AG04449 (cell line): ENCODE measurements at places on chromosomes 16 and 17.
A peak's percentile ranks its signal among the peaks of the same experiment; 100 is the strongest.

DNA sequence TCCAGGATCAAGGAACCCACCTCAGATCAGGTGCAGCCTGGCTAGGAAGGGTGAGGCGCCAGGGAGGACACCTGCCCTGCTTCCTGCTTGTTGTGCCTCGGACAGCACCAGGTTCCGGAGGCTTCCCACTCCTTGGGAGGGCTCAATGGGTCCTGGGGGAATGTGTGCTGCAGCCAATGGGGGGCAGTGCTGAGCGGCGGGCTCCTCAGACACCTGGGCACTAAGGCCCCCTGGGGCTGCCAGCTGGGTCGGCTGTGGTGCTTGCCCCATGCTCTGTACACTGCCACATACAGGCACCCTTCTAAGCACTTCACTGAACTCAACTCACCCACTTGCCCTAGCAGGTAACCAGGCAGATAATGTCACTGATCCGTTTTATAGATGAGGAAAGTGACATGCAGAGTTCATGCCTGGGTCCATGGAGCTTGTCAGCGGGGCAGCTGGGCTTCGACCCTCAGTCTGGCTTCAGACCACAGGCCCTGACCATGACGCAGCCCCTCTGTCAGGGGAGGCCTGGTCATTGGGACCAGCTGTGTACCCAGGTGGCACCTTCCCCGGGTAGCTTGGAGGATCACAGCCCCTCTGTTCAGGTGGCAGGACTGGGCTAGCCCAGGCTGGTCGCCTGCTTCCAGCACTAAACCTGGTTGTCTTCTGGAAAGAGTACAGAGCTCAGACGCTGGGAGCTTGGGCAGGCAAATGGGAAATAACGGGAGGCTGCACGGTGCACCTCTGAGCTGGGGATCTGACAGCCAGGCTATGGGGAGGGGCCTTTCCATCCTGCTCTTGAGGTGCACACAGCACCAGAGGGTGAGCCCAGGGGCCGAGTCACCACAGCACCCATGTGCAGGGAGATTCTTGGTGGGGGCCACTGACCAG lies 8.2 kb downstream of the FN3K start:
- DNase-seq: no peak

DNA sequence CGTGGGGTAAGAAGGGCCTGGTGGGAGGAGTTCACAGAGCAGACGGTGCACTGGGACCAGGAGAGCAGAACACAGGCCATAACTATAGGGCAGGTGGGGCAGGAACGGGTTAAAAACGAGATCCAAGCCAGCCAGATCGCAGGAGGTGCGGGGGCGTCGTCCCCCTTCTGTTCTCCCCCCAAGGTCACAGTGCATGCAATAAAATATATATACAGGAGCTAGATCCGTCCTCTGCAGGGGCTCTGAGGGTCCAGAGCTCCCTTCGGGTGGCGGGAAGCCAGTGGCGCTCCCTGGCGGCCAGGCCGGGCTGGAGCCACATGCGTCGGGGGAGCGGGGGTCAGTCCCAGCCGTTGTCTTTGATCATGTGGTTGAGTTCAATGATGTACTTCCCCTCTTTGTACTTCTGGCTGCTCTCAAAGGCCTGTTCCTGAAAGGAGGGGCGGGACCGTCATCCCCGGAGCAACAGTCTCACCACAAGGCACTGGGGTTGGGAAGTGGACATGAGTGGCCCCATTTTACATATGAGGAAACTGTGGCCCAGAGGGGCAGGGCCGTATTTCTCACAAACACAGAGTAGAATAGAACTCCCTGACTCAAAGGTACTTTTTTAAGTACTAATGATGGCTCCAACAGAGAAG lies 768 bp upstream of the TBX6 start:
- DNase-seq: no peak

- no peak for DNase-seq
Observed at GRCh38 chr17:19904412-19904811, 36.7 kb upstream of the ULK2 start.

GRCh38 chr17:21388944-21389343 lies 12.8 kb downstream of the KCNJ12 start:
- DNase-seq: no peak

DNA sequence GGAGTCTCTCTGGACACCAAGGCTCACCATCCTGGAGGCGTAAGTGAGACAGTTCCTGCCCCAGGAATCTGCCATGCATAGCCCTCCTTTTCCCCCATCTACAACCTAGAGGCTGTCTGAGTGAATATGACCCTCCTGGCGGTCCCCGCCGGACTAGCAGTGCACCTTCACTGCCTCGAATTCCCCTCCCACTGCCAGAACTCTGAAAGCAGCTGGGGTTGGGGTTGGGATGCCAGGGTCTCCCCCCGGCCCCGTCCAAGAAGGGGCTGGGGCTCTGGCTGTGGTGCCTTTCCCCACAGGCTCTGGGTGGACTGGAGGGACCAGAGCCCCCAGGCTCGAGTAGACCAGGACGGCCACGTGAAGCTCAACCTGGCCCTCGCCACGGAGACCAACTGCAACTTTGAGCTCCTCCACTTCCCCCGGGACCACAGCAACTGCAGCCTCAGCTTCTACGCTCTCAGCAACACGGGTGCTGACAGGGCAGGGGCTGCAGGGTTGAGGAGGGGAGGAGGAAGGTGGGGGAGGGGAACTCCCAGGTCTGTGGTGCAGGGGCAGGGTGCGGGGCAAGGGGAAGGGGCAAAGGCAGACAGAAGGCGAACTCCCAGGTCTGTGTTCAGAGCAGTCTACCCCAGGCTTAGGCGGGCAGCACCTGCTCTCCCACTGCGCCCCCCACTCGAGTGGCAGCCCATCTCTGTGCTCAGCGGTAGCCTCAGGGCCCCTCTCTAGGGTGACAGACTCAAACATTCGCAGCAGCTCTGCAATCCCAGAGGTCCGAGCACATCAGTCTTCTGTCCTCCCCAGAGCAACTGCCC lies 1.2 kb downstream of the ZACN start:
- DNase-seq: no peak

DNA sequence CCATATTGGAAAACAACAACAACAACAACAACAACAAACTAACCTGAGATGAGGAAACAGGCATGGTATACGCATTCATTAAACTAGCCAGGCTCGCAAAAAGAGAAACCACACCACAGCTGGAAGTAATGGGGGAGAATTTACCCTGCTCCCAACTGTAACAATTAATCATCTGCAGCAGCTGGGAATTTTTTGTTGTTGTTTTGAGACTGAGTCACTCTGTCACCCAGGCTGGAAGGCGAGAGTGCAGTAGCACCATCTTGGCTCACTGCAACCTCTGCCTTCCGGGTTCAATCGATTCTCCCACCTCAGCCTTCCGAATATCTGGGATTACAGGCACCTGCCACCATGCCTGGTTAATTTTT lies 16.3 kb downstream of the PRPSAP1 start:
- no peak for DNase-seq

GRCh38 chr16:29318037-29318436 lies 88.5 kb downstream of the NPIPB11 start:
- DNase-seq: no peak

GRCh38 chr17:27366437-27366836 lies 72.5 kb downstream of the WSB1 start:
- DNase-seq: no peak

- DNase-seq: no peak
Observed at GRCh38 chr17:44400226-44400847, 10.9 kb upstream of the ITGA2B start.

DNA sequence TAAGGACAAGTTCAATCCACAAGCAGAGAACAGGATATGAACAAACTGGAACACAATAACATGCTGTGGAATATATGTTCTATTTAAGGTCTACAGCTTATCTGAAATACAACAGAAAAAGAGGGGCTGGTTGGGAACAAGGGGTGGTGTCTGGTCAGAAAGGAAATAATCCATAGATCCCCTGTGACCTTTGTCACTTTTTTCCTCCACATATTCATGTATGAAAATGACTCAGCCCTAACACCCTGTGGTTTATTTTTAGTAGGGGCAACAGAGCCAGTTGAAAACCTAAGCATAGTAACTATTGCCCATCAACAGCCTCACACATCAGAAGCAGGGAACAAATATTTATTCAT lies 12.3 kb upstream of the SPAG9 start:
- no peak for DNase-seq

DNA sequence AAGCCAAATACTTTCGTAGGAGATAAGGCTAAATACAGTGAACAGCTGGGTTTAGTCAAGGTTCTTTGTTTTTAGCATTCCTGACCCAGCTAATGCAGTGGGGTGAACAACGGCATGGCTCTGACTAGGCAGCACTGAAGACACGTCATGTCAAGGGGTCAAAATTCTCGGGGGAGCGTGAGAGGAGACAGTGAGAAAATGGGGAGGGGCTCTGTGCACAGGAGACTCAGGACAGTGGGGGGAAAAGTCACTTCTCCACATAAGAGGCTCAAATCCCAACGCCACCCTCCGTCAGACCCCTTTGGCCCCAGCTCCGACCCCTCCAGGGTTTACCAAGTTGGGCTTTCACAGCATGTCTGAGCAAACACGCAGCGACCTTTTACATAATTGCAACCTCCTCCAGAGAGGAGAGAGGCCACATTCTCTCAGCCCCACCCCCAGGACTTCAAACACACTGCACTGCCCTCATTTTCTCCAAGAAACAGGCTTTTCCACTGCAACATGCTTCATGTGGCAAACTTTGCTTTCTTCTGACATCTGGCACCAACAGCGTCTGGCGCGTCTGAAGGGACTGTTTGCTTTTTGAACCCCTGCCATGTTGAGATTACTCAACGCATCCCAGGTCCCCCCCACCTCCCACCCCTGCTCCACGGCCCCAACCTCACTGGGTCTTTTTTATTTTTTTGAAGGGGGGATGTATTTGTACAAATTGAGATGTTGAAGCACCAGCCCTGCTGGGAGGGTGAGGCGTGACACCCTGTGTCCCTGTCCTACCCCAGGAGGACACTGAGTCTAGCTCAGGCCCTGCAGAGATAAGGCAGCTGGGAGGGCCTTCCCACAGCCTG lies 30.0 kb downstream of the AXIN2 start:
- DNase-seq: no peak

GRCh38 chr16:78689028-78689427 lies 589.6 kb downstream of the WWOX start:
- no peak for DNase-seq

DNA sequence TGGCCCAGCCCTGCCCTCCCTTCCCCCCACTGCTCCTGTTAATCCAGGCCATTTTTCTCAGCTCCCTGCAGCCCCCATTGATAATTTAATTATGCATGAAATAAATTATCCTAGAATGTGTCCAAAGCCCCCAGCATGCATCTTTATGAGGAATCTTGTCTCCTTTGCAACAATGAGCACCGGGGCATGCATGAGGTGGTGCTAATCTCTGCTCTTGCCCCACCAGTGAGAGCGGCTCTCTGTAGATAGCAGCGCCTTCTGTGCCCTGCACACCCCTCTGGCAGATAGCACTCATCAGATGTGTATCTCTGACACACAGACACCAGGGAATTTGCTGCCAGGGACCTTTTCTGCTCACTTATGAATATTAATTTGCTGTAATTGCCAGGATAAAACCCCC lies 140.2 kb upstream of the CDC42EP4 start:
- DNase-seq: no peak

GRCh38 chr17:42311240-42312034 lies 23.1 kb downstream of the STAT5A start:
- peak; percentile 50 for DNase-seq

DNA sequence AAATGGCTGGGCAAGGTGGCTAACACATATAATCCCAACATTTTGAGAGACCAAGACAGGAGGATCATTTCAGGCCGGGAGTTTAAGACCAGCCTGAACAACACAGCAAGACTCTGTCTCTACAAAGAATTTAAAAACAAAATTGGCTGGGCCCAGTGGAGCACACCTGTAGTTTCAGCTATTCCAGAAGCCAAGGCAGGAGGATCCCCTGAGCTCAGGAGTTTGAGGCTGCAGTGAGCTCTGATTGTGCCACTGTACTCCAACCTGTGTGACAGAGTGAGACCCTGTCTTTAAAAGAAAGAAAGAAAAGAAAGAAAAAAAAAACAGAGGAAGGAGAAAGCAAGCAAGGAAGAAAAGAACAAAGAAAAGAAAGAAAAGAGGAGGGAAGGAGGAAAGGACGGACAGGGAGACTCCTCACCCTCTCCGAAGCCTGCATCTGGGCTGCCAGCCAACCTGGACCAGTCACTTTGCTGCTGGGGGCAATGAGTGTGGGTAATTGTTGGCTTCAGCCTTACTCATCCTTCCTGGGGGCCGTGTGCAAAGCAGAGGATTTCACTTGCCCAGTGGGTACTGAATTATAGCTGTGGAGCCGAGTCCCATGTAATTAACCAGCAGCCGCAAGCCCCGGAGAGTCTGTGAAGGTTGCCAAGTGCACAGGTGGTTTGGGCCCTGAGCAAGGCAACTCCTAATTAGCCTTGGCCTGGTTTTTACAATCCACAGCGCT lies 6.7 kb upstream of the MT4 start:
- DNase-seq: peak; percentile 29

- no peak for DNase-seq
Observed at GRCh38 chr17:6160232-6160555, 90.0 kb downstream of the WSCD1 start.

DNA sequence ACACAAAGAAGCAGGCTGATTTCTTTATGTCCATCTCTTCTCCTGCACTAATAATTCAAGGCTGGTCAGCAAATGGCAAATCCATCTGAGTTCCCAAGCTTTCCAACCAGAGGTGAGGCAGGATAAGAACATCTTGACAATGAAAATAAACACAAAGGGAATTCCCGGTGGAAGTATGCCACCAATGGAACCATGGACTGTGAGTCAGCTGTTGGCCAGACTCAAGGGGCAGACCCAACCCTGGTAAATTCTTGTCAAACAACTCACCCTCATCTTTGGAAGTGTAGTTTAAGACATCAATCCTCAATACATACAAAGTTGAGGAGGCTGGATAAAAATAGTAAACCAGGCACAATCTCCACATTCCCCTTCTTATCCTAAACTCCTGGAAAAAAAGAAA lies 74.3 kb upstream of the CES5A start:
- DNase-seq: no peak

DNA sequence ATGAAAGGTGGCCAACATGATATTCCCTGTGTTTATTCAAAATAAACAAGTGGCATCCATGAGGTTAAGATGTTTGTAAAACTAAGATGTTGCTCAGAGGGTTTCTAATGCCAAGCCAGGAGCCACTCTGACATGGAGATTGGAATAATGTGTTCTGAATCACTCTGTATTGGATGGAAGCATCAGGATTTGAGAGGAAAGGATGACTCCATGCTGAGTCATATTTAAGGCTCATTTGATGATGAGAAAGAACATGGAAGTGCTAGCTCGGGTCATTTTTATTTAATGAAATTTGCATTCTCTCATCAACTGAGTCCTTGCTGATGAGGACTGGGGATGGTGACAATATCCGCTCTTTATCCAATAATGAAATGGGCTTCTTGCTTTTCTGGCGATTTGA lies 6.2 kb downstream of the VAT1L start:
- DNase-seq: peak; percentile 29
